Activated CD4-positive, alpha-beta T cell treated with anti-CD3 and anti-CD28 coated beads, Interleukin-2, Interleukin-6, amounts not matched to agents 100 ng/mL and 50 ng/mL, durations not matched to agents 16 hours and 8 hours (primary cell): ENCODE measurements at places on chromosomes 6 and 20.

GRCh38 chr6:3418496-3419060, 38.3 kb downstream of the SLC22A23 start:
- no peak for DNase-seq

DNA sequence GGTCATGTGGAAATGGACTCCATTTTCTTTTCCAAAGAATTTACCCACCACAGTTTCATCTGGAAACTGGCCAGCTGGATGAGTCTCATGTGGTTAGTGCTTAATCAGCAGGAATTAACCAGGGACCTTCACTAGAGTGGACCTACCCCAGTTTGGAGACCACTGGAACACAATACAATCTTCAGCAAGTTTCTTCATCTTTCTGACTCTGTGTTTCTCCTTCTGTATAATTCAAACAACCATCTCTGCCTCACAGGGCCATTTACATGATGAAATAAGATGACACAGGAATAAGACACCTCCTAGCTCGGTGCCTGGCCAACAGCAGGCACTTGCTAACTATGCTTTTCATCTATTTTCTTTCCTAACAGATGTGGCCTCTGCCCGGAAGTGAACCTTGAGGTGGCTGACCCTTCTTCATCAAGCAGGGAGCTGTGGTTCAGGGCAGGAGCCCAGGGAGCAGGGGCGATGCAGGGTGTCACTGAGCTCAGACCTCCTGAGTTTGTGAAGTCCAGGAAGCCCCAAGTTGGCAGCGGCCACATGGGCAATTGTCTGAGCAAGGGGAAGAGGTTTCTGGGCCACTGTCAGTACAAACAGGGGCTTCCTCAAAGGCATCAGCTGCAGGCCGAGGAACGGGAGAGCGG, 98.8 kb downstream of the SOD2 start:
- DNase-seq, result no peak

DNA sequence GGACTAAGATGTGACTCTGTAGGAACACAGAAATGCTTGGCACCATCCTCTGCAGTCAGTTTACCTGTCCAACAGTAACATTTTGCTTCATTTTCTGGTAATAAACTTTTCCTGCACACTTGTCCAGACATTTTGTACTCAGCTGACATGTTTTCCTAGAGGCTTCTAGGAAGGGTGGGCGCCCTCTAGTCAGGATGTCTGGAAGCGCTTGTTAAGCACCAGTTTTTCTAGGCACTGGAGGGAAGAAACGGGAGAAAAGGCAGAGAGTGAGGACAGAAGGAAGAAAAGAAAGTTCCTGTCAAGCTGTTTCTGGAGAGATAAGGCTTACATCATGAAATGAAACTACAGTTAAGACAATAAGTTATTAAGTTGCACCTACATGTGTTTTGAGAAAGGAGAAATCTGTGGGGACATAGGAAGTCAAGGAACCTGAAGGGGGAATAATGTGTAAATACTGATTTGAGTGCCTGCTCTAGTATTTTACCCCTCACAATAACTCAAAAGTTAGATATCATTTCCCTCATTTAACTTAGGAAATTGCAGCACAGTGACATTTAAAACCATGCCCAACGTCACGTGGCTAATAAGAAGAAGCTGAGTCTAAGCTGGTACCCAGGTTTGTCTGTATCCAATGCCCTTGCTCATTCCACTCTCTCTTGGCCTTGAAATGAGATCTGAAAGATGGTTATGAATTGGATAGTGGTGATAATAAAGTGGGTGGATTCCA, 42.7 kb upstream of the TNFRSF21 start:
- DNase-seq, result no peak

GRCh38 chr20:48247961-48248360, 462.7 kb upstream of the SULF2 start:
- DNase-seq, result no peak

- DNase-seq, result no peak
Observed at GRCh38 chr6:150466196-150466595, 97.4 kb downstream of the IYD start.

GRCh38 chr6:33856655-33857054, 52.9 kb upstream of the MLN start:
- peak; percentile 94 for DNase-seq
